Stimulated activated CD4-positive, alpha-beta T cell treated with anti-CD3 and anti-CD28 coated beads, Interleukin-15, amount 100 ng/mL, for 1 hour (primary cell): ENCODE measurements at places on chromosomes 12 and 14.

DNA sequence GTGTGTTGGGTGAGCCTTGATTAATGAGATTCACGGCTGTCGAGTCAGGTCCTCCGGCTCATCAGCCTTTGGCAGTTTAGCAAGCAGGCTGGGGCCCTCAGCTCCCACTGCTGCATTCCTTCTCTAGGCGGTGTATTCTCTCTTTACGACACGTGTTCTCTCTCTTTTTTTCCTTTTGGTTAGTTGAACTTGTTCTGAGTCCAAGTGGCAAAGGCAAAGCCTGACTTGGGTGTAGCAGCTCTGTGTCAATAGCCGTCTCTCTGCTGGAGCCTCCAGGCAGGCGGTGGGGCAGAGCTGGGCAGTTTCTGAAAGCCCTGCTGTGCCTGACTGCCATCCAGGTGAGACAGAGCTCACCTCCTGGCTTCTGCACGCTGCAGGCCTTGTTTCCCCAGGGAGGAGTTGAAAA is 46.6 kb downstream of the SUSD6 start:
- no peak for DNase-seq

DNA sequence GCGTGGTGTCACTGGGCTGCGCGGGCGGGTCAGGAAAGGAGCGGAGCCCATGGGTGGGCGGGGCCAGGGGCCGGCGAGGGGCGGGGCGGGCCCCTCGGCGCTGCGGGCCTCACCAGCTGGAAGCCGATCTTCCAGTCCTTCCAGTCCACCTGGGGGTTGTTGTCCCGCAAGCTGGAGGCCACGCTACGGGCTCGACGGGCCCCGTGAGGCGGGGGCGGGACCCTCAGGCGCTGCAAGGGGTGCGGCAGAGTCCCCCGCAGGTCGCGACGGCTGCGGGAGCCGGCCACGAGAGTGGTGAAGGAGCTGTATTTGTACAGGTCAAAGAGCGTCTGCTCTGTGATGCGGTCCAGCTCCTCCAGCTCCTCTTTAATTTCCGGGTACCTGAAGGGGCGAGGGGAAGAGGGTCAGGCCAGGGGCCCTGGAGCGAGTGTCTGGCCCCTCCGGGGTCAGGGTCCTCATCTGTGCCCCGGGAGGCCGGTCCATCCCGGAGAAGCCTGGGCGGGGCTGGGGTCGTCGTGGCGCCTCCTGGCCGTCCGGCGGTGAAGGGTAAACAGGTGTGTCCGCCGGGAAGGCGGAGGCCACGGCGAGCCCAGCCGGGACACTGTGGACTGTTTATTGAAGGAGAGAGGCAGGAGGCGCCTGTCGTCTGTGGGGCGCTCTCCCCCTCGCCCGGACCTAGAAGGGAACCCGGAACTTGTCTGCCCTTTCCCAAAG is 11.9 kb downstream of the SCNN1A start:
- peak; percentile 65 for DNase-seq

DNA sequence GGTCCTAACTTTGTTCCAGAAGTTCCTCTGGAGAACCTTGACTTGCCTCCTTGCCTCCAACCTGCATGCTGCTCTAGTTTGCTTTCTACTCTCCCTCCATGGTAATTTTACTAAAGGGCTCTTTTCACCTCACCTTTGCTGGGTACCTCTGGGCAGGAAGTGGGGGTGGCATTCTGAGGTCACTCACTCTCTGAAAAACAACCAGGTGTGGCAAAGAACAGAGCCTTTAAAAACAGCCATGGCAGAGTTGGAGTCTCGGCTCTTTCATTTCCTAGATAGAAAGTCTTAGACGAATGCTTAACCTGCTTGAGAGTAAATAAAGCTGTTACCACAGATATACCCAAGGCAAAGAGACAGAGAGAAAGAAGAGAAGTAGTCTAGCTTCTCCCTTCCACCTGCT is 827.9 kb downstream of the BCL11B start:
- no peak for DNase-seq

GRCh38 chr14:86723254-86723624 is 1193.3 kb downstream of the FLRT2 start:
- no peak for DNase-seq

DNA sequence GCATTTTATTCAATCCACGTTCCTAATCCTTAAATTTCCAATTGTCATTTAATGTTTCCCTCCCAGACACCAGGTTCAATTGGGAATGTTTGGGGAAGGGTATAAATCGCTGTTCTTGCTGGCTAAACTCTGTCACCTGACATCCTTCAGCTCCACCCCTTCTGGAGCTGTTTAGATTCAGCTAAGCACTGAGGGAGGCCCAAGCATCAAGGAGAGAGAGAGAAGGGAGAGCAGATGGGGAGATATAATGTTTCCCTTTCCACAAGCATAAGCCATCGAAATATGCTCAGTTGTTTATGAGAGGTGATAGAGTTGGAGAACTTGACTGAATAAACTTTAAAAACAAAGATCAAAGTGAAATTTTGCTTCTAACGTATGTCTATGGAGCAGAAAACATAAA is 1.8 kb downstream of the ABCC9 start:
- no peak for DNase-seq

GRCh38 chr12:57129889-57130288 is 1.6 kb downstream of the LRP1 start:
- DNase-seq: no peak

GRCh38 chr12:30106204-30106965 is 322.6 kb upstream of the TMTC1 start:
- no peak for DNase-seq

GRCh38 chr14:44663136-44663535 is 156.1 kb upstream of the FSCB start:
- no peak for DNase-seq

- no peak for DNase-seq
Observed at GRCh38 chr12:105384916-105385535, 54.5 kb downstream of the C12orf75 start.

DNA sequence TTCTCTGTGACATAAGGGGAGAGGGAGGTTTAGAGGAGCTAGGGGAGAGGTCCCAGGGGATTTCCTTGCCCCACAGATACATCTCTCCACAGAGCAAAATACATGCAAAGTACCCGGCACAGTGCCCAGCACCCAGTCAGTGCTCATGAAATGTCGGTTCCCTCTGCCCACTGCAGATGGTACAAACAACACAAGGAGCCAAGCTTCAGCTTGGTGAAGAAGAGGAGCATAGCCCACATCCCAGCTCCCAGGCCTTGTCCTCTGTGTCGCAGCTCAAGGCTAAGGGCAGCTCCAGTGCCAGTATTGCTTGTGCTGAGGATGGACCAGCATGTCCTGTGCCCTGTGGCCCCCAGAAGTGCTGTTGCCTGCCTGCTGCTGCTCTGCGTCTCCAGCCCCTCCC is 35.0 kb upstream of the FKBP4 start:
- no peak for DNase-seq

GRCh38 chr12:110575326-110575725 is 7.8 kb downstream of the PPTC7 start:
- no peak for DNase-seq

DNA sequence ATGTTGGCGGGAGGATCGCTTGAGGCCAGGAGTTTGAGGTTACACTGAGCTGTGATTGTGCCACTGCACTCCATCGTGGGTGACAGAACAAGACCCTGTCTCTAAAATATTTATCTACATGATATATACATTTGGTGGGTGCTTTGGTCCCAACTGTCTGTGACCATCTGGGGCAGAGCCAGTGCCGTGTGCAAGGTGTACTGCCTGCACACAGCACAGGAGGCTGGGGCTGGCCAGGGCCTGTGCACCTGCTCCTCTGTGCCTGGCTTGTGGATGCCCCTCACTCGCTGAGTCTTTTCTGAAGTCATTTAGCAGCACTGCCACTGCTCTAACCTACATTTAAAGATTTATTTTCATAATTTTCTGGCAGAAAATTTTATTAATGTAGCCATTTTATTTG is 58.7 kb downstream of the TRAF3 start:
- no peak for DNase-seq

DNA sequence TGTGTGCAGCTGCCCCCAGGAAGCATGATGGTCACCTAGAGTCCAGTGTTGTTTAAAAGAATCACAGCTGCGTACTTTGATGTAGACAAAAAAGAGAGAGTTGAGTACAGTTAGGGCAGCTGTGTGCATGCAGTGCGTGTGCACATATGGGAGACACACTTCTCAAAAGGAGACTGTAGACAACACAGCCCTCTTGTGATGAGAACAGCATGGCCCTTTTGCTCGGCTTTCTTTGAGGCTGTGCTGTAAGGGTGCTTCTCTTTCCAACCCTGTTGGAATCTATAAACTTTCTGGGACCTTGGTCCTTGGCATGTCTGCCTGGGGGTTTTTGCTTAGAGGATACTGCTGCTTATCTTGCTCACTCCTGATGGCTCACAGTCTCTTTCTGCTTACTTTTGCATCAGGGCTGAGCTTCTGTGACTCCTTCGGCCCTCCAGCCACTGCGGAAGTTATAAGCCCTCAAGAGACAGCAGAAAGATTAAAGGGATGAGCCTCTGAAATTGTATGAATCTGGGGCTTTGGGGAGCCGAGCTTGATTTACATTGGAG is 102.9 kb downstream of the DYRK2 start:
- DNase-seq: no peak

GRCh38 chr14:38469156-38469555 is 213.3 kb upstream of the CLEC14A start:
- no peak for DNase-seq

DNA sequence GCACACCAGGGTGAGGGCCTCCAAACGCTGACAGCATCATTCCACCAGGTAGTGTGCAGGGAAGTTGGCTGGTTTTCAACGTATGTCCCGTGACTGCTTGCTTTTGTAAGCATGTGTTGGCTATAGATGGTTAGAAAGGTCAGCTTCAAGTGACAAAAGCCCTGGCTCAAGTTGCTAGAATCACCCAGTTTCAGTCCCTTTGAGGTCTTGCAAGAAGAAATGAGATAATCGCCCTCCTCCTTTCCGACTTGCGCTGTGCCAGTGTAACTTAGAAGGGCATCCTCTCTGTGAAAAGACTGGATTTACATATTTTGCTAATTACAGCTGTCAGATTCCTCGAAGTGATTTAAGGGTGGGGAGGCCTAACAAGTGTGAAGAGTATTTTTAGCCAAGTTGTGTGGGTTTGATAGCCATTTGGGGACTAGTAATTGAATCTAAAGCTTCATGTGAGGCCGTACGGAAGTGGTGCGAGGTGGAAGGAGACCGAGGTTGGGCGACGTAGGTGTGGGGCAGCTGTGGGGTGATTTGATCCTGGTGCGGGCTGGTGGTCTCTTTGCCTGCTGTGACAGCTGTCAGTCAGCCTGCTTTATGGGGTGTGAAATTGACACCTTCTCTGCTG is 94.7 kb downstream of the CHST11 start:
- DNase-seq: no peak

DNA sequence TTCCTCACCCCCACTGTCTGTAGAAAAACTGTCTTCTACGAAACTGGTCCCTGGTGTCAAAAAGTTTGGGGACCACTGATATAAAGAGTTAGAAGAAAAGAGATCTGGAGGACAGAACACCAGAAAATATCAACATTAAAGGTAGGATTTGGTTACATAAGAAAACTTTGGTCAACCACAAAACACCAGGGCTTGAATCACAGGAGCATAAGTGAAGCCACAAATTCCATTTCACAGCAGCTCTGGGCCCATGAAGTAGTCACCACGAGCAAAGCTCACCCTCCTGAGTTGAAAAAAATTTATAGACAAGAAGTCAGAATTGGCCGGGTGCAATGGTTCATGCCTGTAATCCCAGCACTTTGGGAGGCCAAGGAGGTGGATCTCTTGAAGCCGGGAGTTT is 19.4 kb downstream of the RALGAPA1 start:
- no peak for DNase-seq

DNA sequence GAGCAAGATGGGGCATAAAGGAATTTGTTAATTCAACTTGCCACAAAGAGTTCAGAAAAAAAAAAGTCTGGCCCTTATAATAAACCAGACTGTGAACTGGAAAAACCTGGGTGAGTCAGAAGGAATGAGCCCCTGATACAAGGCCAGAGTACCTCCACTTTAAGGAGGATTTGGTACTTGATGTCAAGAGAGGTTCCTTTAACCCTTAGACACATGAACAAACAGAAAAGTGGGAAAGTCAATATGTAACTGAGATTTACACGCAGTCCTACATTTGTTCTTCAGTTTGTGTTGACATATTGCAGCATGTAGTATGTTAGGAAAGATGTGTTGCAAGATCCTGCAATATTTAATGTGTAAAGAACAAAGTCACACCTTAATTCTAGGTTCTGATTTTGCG is 14.2 kb upstream of the SLC38A4 start:
- DNase-seq: no peak

DNA sequence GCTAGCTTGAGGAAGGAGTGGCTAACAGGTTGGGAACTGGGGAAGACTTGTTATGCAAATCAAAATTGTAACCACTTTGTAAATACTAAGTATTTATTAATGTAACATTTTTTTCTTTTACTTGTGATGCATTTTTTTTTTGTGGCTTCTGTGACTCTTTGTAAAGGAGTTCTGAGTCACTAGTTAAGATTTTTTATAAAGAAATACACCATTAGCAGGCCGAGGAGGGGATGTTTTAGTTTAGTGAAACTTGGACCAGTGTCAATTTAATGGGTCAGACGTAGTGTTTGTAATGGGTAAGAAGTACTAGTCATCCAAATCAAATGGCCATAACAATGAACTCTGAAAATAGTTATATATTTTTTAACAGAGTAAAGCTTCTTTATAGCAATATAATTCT is 43.1 kb downstream of the AKAP6 start:
- DNase-seq: no peak

DNA sequence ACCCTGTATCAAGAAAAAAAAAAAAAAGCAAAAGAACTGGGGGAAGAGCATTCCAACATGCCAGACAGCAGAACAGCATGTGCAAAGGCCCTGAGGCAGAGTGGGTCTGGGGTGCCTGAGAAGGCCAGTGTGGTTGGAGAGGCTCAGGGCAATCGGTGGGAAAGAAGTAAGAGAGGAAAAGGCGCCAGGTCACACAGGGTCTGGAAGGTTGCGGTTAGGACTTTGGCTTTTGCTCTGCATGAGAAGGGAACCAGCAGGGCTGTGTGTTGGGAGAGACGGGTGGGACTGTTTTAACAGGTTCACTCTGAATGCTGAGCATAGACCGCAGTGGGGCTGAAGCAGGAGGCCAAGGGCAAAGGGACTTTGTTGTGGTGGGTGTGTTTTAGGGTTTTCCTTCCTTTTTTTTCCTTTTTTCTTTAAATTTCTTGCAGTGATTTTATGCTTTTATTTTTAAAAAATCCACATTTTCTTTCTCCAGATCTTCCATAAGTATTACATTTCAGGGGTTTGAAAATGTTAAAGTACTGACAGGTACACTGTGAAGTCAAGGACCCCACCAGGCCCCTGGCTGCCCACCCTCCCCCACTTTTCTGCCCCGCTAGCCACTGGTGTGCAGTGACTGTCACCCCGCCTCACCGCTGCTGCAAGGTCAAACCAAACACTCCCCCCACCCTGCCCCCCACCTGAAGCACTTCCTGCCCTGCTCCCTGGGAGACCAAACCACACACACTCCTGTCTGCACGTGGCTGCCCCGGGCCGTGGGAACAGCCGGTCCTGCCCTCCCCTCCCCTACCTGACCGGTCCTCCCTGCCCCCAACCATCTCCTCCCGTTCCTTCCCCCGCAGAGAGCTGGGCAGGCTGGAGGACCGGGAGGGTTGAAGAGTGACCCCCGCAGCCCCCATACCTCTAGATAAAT is 30.0 kb downstream of the DTX1 start:
- DNase-seq: no peak

GRCh38 chr14:96739200-96739910 is 57.8 kb upstream of the VRK1 start:
- no peak for DNase-seq

- no peak for DNase-seq
Observed at GRCh38 chr12:59040656-59041055, 120.4 kb upstream of the LRIG3 start.

- DNase-seq: no peak
Observed at GRCh38 chr12:45294906-45295305, 79.0 kb downstream of the ANO6 start.

- no peak for DNase-seq
Observed at GRCh38 chr12:8088574-8088973, 6.5 kb downstream of the NECAP1 start.
